Spinal cord (tissue), 10 donors: ENCODE measurements at places on chromosomes 16 and 17. TPM values are rescaled to one million over a fixed set of nuclear protein-coding genes. Genes with fewer than 3 reads are reported as not detected.

Gene CARD14
- 1.3 TPM for polyA plus RNA-seq

Gene GAS7
- 83.3 TPM for polyA plus RNA-seq

Gene SLFN12L
- not detected for polyA plus RNA-seq

GRCh38 chr16:69942627-69943170, 8.4 kb upstream of the CLEC18A start:
- DNase-seq: no peak

DNA sequence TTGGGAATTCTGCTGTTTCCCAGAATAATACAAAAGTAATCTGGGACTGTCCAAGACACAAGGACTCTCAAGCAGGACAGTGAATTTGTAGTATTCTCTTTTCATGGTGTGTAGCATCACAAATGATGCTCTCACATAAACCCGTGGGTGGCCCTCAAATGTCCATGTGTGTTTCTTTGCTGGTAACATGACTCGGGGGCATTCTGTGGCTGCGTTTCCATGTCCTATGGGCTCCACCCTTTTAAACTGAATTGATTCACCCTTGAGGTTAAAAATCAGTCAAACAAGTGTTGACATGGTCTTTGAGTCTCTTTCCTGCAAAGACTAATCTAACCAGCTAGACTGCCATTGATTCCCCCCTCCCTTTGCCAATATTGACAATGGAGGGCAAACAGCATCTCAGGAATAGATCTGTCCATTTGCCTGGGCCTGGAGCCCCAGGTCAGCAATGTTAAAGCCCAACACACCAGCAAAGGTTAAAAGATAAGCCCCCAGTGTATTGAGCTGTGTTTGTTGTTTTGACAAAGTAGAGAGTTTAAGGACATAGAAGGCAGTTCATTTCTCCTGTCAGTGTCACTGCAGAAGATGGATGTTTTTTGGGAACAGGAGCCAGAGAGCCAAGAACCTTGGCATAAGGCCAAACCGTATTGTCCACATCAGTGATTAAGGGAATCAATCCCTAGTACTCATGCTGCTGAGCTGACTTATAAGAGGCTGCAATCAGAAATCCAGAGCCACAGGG, 117.1 kb upstream of the COX10 start:
- DNase-seq: no peak

DNA sequence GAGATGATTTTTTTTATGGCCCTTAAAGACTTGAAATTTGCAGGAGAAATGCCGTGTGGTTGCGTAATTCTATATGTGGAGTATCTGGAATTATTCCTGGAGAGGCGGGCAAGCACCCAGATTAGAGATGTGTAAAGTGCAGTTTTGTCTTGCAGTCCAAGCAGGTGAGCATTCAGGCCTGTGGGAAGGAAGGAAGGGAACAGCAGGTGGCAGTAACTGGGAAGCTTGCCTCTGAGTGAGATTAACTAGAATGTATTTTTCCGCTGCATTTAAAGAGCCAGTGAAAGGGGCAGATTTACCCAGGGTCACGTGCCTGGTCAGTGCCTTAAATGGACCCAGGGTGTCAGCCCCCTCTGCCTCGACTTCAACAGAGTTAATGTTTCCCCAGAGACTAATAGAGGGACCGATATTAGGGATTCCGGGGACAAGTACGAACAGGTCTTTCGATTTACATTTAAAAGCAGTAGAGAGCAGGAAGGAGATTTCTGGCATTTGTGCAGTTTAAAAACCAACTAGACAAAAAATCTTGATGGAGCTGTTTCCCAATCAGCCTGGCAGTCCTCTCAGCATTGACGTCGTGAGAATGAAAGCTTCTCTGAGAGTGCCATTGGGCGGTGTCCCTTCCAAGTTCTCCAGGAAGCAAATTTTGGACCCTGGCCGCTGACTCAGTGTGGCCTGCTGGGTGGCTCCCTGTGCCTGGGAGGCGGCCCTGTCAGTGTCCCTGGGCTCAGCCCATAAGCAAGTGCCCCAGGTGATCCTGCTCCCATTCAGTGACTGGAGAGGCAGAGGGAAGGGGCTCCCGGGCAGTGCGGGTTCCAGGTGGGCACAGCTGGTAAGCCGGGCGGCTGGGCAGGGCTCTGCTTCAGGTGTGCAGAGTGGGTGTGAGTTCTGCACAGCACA, 38.2 kb downstream of the KSR1 start:
- DNase-seq: peak; percentile 64

DNA sequence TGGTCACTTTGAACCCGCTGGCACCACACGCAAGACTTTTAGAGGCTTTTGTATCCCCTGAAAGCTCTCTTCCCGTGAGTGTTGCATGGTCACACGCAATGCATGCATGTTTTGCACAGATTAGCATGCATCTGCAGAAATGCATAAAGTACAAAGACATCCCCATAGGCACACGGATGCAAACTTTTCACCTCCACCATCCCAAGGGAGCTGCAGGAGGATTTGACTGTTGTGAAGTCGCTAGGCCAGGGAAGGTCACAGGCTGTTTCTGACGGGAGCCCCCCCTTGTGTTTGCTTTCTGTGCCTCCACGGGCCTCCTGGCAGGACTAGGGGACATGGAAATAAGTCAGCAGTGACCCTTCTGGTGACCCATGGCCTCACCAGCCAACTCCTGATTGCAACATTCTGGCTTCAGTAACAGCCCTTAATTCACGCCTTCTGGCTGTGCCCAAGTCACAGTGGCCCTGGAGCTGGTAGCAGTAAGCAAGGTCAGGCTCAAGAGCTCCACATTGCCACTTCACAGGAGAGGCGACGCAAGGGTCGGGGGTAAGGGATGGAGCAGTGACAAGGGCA, 45.1 kb downstream of the SOX9 start:
- DNase-seq: no peak

DNA sequence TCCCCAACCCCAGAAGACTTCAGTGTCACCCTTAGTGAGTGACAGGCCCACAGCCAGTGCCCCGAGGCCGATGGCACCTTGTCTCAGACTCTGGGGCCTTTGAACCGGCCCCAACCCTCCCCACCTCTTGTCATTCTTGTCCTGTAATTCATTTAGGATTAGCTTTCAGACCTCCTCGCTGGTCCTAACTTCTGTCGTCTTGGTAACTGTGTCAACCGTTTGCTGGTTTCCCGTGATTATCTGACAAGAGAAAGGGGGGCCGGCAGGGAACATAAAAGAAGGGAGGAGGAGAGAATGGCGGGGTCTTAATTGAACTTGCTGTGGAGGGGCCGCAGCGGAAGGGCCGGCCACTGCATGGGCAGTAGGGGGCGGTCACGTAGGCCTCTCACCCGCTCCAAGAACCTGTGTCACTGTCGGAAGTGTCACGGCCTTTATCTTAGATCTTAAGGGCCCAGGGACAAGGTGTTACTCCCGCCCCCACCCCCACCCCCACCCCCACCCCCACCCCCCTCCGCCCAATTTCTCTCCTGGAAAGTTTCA, 46.5 kb upstream of the GSE1 start:
- DNase-seq: peak; percentile 69

- no peak for DNase-seq
Measured at GRCh38 chr16:86965840-86966550, 351.2 kb downstream of the C16orf95 start.

- no peak for DNase-seq
Measured at GRCh38 chr16:5002699-5003143, 31.0 kb downstream of the NAGPA start.
